NCI-H2227 treated with DMSO at 0.1 percent for 48 hours (cell line): ENCODE measurements at places on chromosomes 2 and 18.
A peak's percentile ranks its signal among the peaks of the same experiment; 100 is the strongest.

DNA sequence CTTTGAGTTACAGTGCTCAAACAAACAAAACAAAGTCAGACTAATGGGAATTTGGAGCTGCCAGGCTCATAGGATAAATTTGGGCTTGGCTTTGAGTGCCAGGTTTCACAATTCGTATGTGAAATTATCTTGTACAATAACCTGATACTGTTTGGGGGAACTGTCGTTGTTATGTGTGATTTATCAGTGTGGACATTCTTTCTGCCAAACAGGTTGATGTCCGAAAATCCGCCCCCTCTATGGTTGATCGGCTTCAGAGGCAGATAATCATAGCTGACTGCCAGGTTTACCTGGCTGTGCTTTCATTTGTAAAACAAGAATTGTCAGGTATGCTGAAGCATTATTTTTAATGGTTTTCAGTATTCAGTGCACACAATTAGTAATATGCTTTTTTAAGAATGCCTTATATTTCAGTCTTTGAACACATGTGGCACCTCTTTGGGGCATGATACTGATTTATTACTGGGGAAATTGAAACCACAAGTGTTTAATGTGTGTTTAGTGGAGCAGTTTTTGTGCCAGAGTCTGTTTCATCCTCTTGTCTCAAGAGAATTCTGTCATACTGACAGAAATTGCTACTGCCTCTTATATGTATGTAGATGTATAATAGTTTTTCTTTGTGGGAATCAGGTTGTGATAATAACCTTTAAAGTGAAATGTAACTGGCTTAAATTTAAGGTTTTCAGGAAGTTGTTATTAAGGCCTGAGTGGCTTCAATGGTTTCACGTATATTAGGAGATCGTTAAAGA is 54.6 kb downstream of the TTC39C start:
- DNase-seq: no peak

- DNase-seq: no peak
Observed at GRCh38 chr2:38128653-38129052, 52.7 kb upstream of the CYP1B1 start.

DNA sequence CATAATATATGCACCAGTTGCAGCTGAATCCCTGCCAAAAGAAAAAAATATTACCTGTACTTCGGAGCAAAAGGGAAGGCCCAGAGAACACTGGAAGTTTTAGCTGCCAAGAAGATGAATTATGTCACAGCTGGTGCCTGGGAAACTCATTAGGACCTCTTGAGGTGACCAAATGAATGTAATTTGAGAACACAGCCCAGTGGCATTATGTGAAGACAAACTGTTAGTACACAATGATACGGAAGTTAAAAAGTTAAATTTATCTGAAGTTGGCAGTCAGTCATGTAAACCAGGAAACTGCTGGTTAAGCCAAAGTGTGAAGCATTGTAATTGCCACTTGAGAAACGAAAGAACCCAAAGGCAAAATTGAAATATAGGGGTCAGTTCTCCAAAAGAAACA is 80.7 kb downstream of the EML4 start:
- no peak for DNase-seq

DNA sequence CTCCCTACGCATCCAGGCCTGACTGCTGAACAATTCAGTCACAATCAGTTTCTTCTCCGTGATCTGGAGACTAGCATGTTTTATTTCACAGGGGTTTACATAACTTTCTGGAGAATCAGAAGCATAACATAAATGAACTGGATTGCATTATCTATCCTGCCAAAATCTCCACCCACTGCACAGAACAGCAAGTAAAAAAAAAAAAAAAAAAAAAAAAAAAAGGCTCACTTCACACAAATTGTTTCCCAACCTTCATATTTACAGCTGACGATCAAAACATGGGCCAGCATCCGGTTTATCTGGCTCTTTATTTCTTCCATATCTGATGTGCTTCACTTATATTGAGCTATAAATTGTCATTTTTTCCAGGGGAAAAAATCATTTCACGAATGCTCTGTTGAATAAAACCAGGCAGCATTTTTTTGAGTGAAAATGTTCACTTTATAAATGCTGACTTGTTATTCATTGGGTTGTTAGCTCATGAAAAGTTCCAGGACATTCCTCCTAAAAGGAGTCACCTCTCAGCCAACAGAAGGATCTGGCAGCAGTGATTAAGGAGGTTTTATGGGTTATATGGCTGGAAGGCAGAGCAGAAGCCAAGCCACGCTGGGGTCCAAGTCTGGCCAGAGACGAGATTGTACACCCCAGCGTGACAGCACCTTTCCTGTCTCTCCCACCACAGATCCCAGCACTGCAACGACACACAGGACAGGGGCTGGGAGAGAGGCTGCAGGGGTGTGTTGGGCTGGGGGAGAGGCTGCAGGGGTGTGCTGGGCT is 51.2 kb upstream of the GLI2 start:
- no peak for DNase-seq

- no peak for DNase-seq
Observed at GRCh38 chr2:144137705-144138428, 382.1 kb downstream of the ZEB2 start.

- peak; percentile 81 for DNase-seq
Observed at GRCh38 chr2:220995581-220995980, 576.5 kb downstream of the EPHA4 start.

DNA sequence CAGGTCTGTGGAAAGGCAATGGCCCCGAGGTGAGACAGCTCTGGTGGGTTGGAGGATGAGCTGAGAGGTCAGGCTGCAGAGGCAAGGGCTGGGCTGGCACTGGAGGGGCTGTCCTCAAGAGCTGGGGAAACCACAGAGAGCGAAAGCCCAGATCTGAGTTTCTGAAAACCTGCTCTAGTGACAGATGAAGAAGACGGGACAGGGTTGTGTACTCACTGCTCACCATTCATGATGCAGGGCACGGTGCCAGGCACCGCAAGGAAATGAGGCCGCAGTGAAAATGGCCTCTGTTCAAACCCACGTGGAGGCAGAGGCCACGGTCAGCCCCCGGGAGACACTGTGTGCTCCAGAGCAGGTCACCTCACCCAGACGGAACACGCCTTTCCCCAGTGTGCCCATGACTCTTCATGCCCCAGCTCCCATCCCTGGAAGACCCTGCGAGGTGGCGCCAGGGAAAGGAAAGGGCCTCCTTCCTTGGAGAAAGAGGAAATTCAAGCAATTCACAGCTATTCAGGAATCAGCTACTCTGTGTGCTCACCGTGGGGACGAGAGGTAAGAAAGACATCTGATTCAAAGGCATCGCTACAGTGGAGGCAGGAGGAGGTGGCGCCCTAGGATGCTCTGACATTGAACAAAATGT is 24.3 kb upstream of the ID2 start:
- no peak for DNase-seq

DNA sequence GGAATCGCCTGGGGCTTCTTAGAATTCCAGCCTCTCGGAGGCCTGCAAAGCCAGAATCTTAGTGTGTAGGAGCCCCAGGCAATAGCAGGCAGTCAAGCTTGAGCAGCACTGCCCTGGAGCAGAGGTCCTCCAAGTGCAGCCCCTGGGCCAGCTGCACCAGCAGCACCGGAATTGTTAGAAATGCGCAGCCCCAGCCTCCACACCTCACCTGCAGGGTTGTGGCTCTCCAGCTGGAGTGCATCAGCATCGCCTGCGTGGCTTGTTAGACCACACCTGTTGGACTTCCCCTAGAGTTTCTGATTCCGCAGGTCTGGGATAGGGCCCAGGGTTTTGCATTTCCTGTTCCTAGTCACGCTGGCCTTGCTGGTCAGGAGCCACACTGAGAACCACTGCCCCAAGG is 100.3 kb downstream of the ASAP2 start:
- no peak for DNase-seq
